NCI-H1930 (cell line): ENCODE measurements at places on chromosomes 3 and 15.

DNA sequence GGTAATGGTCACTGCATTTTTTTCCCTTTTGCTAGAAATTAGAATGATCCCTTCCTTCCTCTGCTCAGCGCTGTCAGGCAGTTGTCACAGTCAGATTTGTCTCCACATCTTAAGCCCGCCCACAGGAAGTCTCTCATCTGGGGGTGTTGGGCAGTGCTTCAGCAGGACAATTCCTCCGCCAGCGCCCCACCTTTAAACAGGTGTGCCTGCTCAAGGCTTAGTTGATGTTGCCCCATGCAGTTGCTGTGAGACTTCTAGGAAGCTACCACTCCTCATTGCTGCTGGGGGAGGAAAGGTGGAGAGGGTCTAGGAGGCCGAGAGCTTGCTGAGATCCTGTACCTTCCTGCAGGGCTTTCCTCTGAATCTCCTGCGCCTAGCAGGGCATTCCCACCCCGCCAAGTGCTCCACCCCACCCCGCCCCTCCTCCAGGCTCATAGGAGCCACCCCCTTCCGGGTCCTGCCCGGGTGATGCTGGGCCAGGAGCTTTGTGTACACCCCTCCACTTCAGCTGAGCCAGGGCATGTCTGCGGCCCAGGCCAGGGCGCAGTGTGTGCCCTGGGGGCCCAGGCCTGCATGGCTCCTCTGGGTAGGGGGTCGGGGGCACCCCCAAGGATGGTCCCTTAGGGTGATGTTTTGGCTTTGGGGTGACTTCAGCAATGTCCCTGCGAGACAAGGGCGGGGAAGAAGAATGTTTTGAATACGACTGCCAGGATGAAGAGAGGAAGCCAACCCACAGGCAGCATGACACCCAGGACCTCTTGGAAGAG lies 68.7 kb downstream of the TRAK1 start:
- no peak for DNase-seq

DNA sequence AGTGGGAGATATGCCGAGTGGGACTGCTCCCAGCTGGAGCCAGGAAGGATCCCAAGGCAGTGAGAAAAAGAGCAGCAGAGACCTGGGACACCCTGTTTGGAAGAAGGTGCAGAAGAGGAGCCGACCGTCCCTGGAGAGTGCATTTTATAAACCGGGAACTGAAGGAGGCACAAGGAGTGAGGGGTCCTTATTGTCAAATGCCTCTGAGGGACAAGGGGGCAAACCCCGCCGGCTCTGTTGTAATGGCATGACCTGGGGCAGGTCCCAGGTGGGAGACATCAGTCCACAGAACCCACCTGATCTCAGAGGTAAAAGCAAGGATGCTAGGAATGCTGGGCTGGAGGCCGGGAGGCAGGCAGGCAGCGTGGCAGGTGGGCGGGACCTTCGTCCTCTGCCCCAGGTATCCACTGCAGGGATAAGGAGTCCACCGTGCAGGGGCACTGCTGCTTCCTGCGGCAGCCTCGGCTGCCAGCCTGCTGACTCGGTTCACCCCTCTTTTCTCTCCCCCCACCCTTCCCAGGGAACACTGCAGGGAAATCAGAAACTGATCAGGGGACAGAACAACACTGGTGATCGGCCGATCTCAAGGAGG lies 26.9 kb downstream of the ADAMTS17 start:
- DNase-seq = no peak

GRCh38 chr3:195458316-195458717 lies 15.5 kb upstream of the ACAP2 start:
- no peak for DNase-seq

GRCh38 chr3:173109143-173109542 lies 31.9 kb downstream of the SPATA16 start:
- no peak for DNase-seq

- no peak for DNase-seq
Measured at GRCh38 chr3:115086344-115086743, 60.7 kb downstream of the ZBTB20 start.
